H9 (cell line): ENCODE measurements at places on chromosomes 16 and 17. TPM values are rescaled to one million over a fixed set of nuclear protein-coding genes. Genes with fewer than 3 reads are reported as not detected.

Gene MPHOSPH6
- total RNA-seq: 38.3 and 39.0 TPM in 2 replicates

Gene MSLN
- 0.22 and 0.31 TPM in 2 replicates for total RNA-seq

Gene ARL5C
- not detected in 2 replicates for total RNA-seq

Gene SMG6
- total RNA-seq: 28.6 and 35.6 TPM in 2 replicates

Gene NAGS
- total RNA-seq: 3.7 and 4.1 TPM in 2 replicates

Gene KRTAP9-1
- total RNA-seq: not detected in 2 replicates

- H3K4me1 ChIP-seq: no peaks in the 10 kb centered on the region
- H3K27me3 ChIP-seq: no peaks in the 10 kb centered on the region
- DNase-seq: no peak
- H3K4me3 ChIP-seq: no peak overlapping the region
Observed at GRCh38 chr16:1723450-1724147, 17.6 kb downstream of the MAPK8IP3 start.

- no peak overlapping the region for H3K27ac ChIP-seq
- H3K4me1 ChIP-seq: no peaks in the 10 kb centered on the region
- no peaks in the 10 kb centered on the region for H3K27me3 ChIP-seq
- no peak overlapping the region for H3K4me3 ChIP-seq
- DNase-seq: no peak
- H3K36me3 ChIP-seq: peaks cover 20% of the 10 kb centered on the region
Observed at GRCh38 chr17:75386430-75386829, 19.0 kb downstream of the GRB2 start.

- no peak overlapping the region for H3K4me3 ChIP-seq
- no peaks in the 10 kb centered on the region for H3K4me1 ChIP-seq
- H3K27me3 ChIP-seq: no peaks in the 10 kb centered on the region
Observed at GRCh38 chr17:68780596-68780995, 174.6 kb downstream of the ABCA8 start.

DNA sequence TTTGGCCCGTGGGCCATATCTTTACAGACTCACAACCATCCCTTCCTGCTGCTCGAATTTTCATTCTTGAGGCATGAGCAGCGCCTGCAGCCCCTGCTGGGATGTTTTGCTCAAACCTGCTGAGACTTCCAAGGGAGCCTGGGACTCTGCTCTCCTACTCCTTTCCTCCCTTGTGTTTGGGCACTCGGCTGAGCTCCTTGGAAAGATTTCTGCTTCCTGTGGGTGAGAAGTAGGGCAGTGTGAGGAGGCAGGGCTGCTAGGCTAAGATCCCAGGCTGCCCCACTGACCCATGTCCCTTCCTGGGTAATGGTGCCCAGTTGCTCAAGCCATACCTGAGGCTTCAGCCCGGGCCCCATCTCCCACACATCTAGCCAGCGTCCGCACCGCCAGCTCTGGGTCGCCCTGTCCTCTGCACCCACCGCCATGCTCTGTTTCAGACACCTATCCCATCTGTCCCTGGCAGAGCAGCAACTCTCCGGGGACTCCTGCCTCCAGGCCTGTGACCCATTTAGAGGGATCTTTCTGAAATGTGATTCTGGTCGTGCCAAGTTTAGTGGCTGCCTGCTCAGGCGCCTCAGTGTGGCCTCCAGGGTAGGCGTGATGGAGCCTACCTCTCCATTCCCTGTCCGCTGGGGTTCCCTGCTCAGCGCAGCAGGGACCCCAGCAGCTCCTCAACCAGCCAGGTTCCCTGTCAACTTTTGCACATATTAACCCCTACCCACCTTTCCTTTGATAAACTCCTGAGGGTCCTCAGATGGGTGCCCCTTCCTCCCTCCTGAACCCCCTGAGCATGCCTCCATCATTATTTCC is 190.1 kb downstream of the CCDC182 start:
- peaks cover 13% of the 10 kb centered on the region; the same call in 1 of the 2 replicates for H3K4me1 ChIP-seq
- H3K4me3 ChIP-seq: no peak overlapping the region
- H3K27ac ChIP-seq: no peak overlapping the region
- no peak for DNase-seq
- no peaks in the 10 kb centered on the region; the same call in 2 of the 3 replicates for H3K36me3 ChIP-seq
- H3K27me3 ChIP-seq: no peaks in the 10 kb centered on the region

- no peaks in the 10 kb centered on the region for H3K36me3 ChIP-seq
- no peaks in the 10 kb centered on the region for H3K4me1 ChIP-seq
- H3K27ac ChIP-seq: no peak overlapping the region
- H3K4me3 ChIP-seq: no peak overlapping the region
Observed at GRCh38 chr17:80092959-80093358, 8.4 kb upstream of the GAA start.

DNA sequence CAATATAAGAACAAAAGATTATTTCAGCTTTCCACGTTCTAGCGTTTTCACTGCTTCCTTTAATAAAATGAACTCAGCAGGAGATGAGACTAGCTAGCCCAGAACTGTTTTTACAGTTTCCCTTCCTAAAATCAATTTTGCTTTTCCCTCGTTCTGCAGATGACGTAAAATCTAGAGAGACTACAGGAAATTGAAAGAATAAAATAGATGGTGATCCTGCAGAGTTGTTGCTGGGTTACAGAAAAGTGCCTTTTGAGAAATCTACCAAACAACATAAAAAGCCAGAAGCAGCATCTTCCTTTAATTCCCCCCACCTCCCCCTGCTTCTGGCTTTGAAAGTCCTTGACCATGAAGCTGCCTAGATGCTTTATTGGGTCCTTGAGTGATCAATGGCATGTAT is 96.8 kb upstream of the CLEC3A start:
- H3K4me3 ChIP-seq: no peak overlapping the region
- H3K36me3 ChIP-seq: peaks cover 10% of the 10 kb centered on the region; the same call in 2 of the 3 replicates
- no peak overlapping the region for H3K27ac ChIP-seq
- DNase-seq: no peak

DNA sequence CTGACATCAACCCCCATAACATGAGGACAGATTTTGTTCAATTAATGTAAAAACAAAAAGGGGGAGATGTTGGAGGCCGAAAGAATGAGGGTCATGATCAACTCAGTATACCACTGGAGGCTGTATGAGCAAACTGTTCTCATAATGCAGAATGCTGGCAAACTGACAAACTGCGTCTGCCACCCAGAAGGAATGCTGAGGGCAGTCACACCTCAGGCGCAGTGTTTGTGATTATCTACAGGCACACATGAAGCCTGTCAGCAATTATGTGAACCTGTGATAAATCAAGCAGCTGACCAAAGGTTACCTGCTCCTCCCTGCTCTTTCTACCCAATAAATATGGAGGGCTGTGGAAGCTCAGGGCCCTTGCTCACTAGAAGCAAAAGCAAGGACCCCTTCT is 27.3 kb downstream of the CD300LG start:
- no peaks in the 10 kb centered on the region; the same call in 1 of the 2 replicates for H3K36me3 ChIP-seq
- DNase-seq: no peak
- H3K4me3 ChIP-seq: no peak overlapping the region
- no peaks in the 10 kb centered on the region for H3K27me3 ChIP-seq
- peaks cover 3% of the 10 kb centered on the region; the same call in 1 of the 2 replicates for H3K4me1 ChIP-seq
- no peak overlapping the region for H3K27ac ChIP-seq
